ENCODE measurements at places on chromosomes 12 and 14.

GRCh38 chr12:25734529-25735180, 181.6 kb upstream of the LMNTD1 start:
- DNase-seq, result no peak

DNA sequence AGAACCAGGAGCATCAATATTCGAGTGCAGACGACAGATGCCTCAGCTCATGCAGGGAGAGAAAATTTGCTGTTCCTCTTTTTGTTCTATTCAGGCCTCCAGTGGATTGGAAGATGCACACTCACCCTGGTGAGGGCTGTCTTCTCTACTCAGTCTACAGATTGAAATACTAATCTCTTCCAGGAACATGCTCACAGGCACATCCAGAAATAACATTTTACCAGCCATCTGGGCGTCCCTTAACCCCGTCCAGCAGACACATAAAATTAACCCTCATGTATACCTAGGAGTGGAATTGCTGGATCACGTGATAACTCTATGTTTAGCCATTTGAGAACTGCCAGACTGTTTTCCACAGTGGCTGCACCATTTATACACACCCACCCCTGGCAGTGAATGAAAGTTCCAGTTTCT, 4.5 kb upstream of the OAS2 start:
- DNase-seq, result no peak

DNA sequence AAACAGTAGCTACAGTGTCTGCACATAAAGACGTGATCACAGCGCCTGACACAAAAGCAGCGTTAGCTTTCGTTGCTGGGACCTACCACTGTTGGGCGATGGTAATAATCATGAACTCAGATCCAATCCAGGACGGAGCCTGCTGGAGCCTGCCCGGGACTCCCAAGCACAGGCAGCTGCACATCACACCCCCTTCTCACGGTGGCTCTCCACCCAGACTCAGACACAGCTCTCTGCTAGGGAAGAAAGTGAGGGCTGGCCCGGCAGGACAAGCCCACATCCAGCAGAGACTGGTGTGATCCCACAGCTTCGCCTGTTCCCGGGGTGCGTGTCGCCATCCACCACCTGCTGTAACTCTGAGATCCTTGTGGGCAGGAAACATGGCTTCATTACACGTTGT, 49.9 kb upstream of the FOXN3 start:
- no peak for DNase-seq

GRCh38 chr14:68487805-68488590, 304.9 kb downstream of the ZFP36L1 start:
- DNase-seq, result no peak

DNA sequence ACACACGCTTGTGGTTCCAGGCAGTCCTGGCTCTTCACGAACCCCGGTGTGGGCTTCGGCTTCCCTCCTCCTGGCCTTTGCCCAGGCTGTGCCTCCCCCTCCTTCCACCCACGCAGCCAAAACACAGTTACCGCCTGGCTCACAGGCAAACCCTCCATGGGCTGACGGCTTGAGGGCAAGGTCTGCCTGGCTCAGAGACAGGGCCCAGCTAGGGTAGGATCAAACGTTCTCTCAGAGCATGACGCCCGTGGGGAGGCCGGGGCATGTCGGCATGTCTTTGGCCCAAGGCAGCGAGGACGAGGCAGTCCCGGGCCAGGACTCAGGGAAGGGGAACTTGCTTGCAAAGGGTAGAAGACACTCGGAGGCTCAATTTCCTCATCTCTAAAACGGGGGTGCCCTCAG, 2.1 kb downstream of the SLC25A47 start:
- no peak for DNase-seq

- DNase-seq, result no peak
Observed at GRCh38 chr12:119338593-119339363, 4.2 kb downstream of the CCDC60 start.

GRCh38 chr12:90940872-90941499, 14.0 kb downstream of the CCER1 start:
- DNase-seq, result no peak

- no peak for DNase-seq
Observed at GRCh38 chr12:107822356-107822755, 47.9 kb downstream of the ASCL4 start.

GRCh38 chr14:23349156-23349845, 3.4 kb downstream of the SLC22A17 start:
- no peak for DNase-seq

DNA sequence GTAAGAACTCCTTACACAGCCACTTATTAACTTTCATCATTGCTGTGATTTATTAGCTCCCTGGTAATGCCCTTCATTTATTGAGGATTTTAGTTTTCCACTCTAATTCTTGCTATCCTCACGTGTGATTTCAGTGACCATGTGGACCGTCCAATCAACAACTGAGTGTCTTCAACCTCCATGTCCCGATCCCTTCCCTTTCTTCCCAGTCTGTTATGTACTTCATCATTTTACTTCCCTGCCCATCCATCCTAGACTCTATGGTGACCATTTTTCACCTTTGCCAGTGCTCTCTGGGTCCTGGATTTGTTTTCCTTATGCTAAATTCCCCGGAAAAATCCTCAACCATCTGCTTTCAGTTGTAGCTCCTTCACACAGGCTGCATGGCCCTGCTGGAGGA, 111.0 kb downstream of the MSRB3 start:
- no peak for DNase-seq

DNA sequence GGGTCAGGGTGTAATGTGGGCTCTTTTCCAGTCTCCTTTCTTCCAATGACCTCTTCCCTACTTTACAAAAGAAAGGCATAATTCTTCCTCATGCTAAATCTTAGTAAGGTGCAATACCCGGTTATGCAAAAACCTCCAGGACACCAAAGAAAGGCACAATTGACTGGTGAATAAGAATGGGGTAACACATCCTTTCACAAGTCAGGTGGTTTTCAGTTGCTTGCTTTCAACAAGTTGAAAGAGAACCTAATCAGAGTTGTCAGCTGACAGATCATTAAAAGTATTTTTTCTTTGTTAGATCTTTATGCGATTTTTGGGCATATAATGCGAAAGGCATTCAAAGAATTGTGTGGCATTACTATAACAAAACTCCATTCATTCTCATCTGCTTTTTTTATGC, 1.3 kb upstream of the AEBP2 start:
- DNase-seq, result no peak

- no peak for DNase-seq
Observed at GRCh38 chr12:66428261-66428660, 126.0 kb downstream of the HELB start.

- no peak for DNase-seq
Observed at GRCh38 chr12:77569876-77570275, 260.8 kb upstream of the NAV3 start.

GRCh38 chr12:89708565-89709156, at the start of gene ATP2B1:
Gene ATP2B1 (minus strand): TSS chr12:89708838. CDS start chr12:89655886, 52,952 bp downstream.
- DNase-seq, result peak; percentile 73

- DNase-seq, result no peak
Observed at GRCh38 chr12:132804426-132804861, 24.2 kb downstream of the GOLGA3 start.

DNA sequence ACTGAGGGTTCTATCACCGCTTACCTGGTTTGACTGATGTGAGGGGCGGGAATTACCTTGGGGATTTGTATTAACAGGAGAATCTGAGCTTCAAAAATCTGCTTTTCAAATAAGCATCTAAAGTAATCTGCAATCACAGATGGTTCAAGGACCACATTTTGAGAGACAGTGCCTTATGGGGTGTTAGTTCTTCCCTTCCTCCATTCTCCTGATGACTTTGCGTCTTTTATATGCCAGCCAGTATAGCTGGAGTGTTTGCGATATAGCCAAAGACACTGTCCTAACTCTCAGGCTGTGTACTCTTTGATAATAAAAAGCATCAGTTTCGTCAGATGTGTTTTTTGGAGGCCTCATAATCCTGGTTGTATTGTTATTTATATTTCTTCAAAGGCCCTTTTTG, 39.5 kb downstream of the PPHLN1 start:
- no peak for DNase-seq

DNA sequence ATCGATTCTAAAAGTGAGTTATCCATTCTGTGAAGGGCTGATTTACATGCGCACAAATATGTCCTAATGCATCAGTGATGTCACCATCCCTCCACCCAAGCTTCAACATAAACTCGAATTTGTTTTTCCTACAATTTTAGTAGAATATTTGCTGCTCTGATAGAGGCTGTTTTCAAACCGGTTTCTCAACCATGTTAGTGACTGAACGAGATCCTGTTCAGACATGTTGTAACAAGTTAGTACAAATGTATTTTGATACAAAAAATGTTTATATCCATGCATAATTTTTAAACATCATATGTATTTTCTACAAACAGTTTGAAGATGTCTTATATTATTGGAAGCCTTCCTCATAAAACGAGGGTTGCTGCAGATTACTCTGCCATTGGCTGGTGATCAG, 12.7 kb upstream of the PRB2 start:
- DNase-seq, result no peak

Measured in activated CD4-positive, alpha-beta T cell treated with anti-CD3 and anti-CD28 coated beads for 1 hour (primary cell).